NCI-H187 treated with DMSO at 0.1 percent for 48 hours (cell line): ENCODE measurements at places on chromosomes 3 and 15.

DNA sequence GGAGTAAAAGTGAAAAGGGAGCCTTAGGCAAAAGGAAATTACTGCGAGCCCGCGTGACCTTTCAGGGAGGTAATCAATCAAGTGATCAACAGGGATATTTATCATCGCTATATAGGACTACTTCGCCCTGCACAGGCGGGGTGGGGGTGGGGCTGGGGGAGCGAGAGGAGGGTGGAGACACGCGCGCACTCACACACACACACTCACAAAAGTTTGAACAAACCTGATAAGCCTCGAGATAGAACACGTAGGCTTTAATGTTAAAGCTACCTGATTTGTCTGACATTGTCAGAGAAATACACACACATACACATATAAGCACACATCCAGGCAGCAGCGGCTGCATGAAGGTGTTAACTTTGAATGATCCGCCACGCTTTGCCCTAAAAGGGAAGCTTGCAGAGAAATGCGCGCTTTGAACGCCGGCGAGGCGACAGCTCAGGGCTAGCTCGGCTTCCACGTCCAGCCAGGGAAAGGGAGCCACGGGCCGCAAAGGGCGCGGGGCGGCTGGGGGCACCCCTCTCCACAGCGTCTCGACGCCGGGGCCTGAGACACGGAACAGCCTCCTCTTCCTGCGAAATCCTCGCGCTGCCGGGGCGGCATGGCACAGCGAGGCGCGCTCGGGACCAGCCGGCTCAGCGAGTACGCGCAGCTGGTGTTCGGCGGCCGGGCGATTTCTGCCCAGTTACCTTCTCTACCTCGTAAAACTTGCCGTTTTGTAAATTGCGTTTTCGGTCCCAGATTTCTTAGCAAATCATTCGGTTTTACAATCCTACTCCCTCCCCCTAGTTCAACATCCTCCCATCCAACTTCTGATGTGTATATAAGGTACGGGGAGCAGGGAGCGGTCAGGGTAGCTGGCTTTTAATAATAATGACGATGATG, 4.8 kb upstream of the MECOM start:
- DNase-seq, result no peak

- DNase-seq, result no peak
Observed at GRCh38 chr15:72180761-72181324, 16.7 kb downstream of the GRAMD2A start.

DNA sequence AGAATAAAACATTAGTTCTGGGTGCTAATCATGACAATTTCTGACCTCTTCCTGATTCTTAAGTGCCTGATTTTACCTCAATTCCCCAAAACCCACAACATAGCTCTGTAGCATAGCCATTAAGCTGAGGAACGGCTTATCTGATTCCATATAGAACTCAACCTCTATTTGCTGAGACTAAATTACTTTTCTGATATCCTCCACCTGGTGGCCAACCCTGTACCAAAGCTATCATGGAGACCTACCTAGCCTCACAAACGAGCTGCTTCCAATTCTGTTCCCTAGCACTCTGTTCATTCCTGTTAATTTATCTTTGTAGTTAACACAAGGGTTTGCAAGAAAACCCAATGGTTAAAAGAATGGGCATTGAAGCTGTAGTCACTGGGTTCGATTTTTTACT, 245.2 kb downstream of the PLOD2 start:
- DNase-seq, result no peak

DNA sequence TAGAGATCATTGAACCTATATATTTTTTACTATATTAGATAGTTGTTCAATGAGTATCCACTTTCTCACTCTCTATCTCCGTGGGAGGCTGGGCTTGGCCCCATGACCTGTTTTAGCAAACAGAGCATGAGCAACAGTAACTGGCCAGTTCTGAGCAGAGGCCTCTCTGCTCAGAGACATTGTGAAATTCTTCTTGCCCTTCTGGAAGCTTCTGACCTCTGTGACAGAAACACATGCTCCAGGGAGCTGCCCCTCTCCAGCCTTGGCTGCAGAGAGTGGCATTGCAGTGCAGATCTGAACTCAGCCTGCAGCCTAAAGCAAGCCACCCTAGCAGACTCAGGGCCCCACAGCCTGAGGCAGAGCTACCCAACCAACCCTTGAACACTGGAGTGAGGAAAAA, 20.5 kb downstream of the FAM240A start:
- DNase-seq, result no peak

- DNase-seq, result no peak
Observed at GRCh38 chr3:190359813-190360212, 28.1 kb upstream of the CLDN16 start.

DNA sequence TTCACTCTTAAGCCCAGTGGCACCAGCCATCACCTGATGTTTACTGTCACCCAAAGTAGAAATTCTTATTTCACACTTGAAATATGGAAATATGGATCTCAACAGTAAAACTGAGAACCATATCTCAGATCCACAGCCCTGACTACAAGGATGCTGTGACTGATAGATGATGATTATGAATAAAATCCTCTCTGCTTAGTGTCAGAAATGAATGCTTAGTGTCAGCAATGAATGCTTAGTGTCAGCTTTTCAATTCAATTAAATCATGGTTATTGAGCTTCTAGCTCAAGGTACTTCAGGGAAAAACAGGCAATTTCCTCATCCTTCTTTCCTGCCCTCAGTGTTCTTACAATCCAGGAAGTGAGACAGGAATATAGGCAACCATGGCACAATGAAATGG, 392.3 kb downstream of the LSAMP start:
- DNase-seq, result no peak
